Dermis lymphatic vessel endothelial cell (primary cell): ENCODE measurements at places on chromosomes 4 and X. TPM values are rescaled to one million over a fixed set of nuclear protein-coding genes. Genes with fewer than 3 reads are reported as not detected.

C4orf51 gene
- not detected in 2 replicates for total RNA-seq

RBMXL3 gene
- total RNA-seq: not detected in 2 replicates

ZBTB33 gene
- 11.6 and 18.2 TPM in 2 replicates for total RNA-seq

IL21 gene
- total RNA-seq: not detected in 2 replicates

ASMT gene
- total RNA-seq: not detected in 2 replicates

ADAM29 gene
- total RNA-seq: not detected in 2 replicates

SHROOM3 gene
- 0.17 and 0.22 TPM in 2 replicates for total RNA-seq

SEL1L3 gene
- total RNA-seq: 43.9 and 77.2 TPM in 2 replicates

PRRG3 gene
- not detected in 2 replicates for total RNA-seq

NMU gene
- 0.17 TPM in 1 of 2 replicates, not detected in the other for total RNA-seq

GPR119 gene
- total RNA-seq: not detected in 2 replicates

HSFX1 gene
- total RNA-seq: 0.43 and 0.69 TPM in 2 replicates

MAP7D2 gene
- total RNA-seq: under 0.01 and 0.09 TPM in 2 replicates

FOXP3 gene
- under 0.01 TPM in 1 of 2 replicates, not detected in the other for total RNA-seq

SSX4 gene
- not detected in 2 replicates for total RNA-seq

ARX gene
- total RNA-seq: not detected in 2 replicates

LNX1 gene
- total RNA-seq: 6.7 and 13.5 TPM in 2 replicates

ATOH1 gene
- total RNA-seq: not detected in 2 replicates

TMPRSS11F gene
- total RNA-seq: not detected in 2 replicates

PRDM8 gene
- 2.4 and 2.7 TPM in 2 replicates for total RNA-seq

CENPVL2 gene
- total RNA-seq: not detected in 2 replicates

SCD5 gene
- 21.3 and 23.3 TPM in 2 replicates for total RNA-seq

TIGD4 gene
- under 0.01 and 0.09 TPM in 2 replicates for total RNA-seq

ODAM gene
- not detected in 2 replicates for total RNA-seq

MAGEC3 gene
- not detected in 2 replicates for total RNA-seq
